ENCODE measurements at places on chromosomes 2 and 18.

GRCh38 chr18:59303006-59303405, 15.4 kb downstream of the CPLX4 start:
- no peak for DNase-seq

- DNase-seq = no peak
Observed at GRCh38 chr2:150119819-150120218, 367.6 kb downstream of the RND3 start.

DNA sequence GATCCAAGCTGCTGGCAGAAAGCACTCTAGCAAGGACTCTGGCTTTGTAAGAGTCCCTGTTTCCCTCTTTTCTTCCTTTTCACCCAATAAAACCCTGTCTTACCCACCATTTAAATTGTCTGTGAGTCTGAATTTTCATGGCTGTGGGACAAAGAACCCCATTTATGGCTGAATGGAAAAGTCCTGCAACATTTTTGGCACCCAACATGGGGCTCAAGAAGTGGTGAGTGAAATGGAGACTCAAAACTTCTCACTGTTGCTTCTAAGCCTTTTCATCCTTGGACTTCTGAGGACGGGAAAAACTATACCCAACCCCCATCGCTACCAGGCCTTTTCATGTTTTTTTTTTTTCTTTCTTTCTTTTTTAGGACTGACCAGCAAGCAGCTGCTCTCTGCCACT, 329.5 kb upstream of the CWC22 start:
- no peak for DNase-seq

GRCh38 chr2:73075477-73076373, 4.2 kb upstream of the SFXN5 start:
- DNase-seq = no peak

DNA sequence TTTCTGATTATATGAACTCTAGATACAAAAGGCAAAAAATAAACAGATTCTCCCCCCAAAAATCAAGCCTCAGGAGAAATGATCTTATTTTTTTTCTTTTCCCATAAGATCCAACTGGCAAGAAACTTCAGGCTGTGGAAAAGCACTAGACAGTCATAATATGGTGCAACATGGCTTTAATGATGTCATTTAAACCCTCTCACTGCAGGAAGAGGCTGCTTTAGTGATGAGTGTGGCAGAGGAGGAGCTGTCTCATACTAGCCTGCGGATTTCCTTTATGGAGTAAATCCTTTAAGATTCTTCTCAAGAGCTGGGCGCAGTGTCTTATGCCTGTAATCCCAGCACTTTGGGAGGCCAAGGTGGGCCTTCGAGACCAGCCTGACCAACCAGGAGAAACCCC, 83.3 kb upstream of the CD28 start:
- DNase-seq = no peak

- no peak for DNase-seq
Observed at GRCh38 chr2:214401580-214401979, 9.3 kb upstream of the VWC2L start.

DNA sequence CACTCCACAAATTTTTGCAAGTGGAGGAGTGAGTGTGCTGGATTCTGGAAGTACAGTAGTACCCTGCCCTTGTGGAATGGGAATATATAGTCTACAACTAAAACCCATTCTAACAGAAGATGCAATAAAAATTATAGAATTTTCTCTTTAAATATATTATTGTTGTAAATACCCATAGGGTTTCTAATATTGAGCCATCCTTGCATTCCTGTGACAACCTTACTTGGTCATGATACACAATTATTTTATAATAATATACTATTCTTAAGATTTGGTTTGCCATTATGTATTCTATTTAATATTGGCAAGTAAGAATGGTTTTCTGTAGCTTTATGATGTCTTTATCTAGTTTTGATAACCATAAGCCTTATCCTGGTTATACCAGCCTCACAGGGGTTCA, 52.2 kb downstream of the EML6 start:
- no peak for DNase-seq

DNA sequence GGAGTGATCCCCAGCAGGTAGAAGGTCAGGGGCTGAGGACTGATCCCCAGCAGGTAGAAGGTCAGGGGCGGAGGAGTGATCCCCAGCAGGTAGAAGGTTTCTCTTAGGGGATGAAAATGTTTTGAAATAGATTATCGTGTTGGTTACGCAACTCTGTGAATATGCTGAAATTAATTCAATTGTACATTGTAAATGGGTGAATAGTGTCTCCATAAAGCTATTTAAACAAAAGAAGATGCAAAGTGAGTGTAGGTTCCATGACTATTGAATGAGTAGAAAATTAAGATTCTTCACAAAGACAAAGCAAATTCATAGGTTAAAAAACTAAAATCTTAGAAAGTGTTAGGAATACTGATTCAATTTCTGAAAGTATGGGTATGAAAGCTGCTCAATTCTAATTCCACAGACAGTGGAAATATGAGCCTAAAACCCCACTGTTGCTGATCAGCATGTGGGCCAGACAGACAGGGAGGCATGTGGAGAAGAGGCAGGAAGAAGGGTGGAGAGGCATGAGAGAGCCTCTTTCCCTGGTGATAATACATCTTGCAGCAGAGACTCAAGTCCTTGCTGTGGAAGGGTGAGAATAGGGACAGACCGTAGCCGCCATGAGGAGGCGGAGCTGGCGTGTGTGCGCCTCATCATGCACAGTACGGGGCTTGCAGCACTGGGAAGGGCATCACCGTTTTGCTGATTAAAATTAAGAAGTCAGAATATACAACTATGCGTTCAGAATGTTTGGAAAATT, 85.9 kb upstream of the NFATC1 start:
- DNase-seq = no peak

DNA sequence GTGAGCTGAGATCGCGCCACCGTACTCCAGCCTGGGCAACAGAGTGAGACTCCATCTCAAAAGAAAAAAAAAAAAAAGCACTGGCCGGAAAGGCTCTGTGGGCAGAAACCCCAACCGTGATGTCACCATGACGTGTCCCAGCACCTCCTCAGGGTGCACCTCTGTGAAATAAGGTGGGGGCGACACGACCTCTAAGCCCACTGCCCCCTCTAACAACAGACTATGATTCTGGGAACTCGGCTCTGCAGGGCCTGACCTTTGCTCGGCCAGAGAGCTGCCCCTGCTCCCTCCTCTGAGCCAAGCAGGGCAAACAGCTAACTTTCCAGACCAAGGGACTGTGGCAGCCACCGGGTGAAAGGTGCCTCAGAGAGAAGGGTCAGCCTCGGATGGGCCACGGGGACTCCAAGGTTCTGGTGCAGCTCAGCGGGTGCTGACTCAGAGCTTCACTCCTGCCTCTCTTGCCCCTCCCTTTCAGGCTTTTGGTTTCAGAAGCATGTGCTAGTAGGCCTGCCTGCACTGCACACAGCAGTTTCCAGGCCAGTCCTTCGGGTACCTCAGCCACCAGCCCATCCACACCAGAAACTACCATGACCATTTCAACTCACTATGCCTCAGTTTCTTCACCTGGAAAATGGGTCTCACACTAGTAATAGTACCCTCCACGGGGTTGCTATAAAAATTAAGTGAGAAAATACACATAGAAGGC, 8.0 kb downstream of the TMBIM1 start:
- no peak for DNase-seq

DNA sequence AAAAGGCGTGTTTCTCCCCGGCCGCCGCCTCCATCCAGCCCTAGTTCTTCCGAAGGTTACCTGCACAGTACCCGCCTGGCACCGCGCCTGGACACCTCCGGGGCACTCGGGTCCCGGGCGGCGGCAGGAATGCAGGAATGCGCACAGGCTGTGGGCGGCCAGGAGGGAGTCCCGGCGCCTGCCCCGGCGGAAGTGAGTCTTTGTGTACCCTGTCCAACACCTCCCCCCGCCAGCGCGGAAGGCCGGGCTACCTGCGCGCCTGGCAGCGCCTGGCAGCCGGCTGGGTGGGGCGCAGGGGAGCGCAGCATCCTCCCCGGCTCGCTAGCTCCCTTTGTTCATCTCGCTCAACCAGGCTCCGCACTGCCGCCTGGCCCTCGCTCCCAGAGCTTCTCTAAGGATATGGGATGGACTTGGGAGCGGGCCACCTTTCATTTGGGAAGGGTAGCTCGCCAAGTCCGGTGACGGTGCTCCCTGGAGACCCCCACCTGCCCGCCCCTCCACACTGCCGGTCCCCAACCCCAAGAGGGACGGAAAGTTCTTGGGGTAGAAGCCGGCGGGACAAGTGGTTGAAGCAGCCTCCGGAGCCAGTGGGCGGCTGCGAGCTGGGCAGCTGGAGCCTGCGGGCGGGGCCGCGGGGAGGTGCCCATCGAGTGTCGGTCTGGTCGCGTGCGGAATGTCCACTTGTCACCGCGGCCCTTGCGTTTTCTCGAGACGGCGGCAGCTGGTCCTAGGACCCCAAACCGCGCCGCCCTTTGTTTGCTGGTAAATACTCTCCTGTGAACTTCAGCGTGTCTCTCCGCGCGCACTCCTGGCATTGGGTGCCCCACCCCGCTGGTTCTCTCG, 1.2 kb upstream of the ST6GAL2 start:
- DNase-seq = no peak

GRCh38 chr18:38427234-38427633, 861.6 kb upstream of the CELF4 start:
- no peak for DNase-seq

DNA sequence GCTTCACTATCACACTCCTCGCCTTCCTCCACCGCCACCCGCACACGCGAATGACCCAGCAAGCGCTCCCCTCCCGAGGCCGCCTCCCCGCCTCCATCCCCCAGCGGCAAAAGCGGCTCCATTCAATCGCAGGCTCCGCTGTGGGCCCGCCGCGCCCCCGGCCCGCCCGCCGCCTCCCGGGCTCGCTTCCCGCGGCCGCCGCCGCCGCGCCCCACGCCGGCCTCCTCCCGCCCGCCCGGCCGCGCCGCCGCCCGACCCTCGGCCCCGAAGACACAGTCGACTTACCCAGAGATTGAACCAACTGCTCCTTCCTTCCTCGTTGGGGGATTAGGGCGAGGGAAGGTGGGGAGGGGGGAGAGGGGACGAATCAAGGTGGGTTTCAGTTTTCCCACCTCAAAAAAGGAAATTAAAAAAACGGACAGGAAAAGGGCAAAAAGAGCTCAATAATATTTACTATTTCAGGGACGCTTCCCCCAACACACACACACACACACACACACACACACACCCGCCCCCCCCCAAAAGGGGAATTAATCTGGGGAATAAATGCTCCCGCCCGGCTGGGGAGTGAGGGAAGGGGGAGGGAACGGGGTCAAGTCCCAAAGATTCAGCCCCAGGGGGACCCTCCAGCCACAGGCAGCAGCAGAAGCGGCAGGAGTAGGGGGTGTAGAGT, 743 bp downstream of the XPO1 start:
- peak; percentile 13 for DNase-seq

DNA sequence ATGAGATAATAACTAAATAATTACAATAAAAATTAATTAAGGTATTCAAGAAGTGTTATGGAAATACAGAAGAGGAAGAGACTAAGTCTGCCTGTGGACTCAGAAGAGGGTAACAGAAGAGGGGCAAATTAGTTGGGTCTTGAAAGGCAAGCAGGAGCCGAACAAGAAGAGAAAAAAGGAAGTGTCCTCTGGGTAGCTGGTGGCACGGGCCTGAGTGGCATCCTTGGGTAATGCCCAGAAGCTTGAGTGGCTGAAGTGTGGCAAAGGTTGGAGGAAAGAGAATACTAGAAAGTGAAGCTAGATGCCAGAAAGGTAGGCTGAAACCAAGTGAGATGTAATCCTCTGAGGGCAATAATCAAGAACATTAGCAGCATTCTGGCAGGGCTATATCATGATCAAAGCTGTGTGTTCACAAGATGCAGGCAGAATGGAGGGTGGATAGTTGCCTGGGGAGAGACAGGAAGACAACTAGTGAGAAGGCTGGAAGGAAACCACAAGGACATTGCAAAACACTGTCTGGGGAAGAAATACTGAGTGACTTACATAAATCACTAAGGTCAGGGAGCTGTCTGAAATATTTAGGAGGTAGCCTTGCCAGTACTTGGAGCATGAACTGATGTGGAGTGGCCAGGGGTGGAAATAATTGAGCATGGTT, 16.2 kb downstream of the DOCK10 start:
- no peak for DNase-seq

DNA sequence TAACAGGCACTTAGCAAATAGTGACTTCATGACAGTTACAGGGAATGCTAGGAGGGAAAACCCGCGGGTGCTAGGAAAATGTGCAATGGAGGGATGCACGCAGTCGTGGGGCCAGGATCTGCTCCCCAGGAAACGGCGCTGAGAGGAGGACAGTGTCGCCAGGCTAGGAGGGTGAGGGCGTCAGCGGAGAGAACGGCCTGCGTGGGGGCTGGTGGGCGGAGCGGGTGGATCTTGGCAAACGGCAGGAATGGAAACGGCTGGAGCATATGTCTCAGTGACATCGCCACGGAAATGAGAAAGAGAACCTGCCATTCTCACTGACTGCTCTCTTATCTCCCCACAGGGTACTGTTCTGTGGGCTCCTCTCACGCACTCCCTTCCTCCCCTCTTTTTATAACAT, 478.5 kb upstream of the ID2 start:
- no peak for DNase-seq

DNA sequence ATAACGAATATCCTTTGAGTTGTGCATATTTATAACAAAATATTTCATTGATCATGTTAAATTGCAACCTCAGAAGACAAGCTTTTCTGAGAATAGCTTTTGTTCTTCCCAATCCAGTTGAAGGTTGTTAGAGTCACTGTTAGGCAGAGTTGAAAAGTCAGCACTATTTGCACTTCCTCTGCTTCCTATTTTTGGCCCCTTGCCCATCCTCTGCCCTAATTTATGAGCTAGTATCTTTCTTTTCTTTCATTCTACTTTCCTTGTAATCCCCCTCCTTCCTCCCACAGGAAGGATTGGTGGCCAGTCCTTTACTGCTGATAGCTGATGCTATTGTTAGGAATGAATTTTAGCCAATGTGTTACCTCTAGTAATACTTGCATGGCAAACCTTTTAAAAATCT, 4.9 kb downstream of the RALB start:
- no peak for DNase-seq

DNA sequence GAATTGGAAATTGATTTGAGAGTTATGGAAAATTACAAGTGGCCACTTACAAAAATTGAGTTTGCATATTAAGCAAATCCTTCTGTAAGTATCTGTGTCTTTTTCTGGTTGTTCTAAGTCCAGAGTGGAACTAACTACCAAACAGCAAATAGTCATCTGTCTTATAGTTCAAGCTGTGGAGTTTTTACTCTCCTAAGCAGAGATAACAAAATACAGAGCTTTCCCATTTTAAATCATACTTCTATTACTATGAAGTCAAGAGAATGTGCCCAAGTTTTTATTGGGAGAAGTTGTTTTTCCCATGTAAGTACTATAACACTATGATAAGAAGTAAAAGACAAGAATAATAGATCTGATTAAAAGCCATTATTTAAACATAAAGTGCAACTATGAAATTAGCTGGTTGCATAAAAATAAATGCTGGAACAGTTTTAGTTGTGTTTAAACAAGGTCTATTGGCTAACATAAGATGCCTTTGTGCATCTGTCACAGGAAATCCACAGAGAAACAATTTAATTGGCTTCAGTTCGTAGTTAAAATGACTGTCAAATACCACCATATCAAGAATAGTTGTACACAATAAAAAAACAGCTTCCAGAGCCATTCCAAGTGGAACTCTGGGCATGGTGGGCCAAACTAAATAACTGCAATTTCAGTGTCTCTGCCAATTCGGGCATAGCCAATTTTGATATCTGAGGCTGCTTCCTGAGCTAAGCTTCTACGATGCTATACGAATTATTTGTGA, 1467.4 kb upstream of the NXPH2 start:
- DNase-seq = no peak

- no peak for DNase-seq
Observed at GRCh38 chr2:184030989-184031388, 567.3 kb upstream of the ZNF804A start.

GRCh38 chr2:3094318-3094717, 283.3 kb downstream of the EIPR1 start:
- DNase-seq = no peak
